ENCODE measurements at places on chromosomes 2 and 18. TPM values are rescaled to one million over a fixed set of nuclear protein-coding genes. Genes with fewer than 3 reads are reported as not detected.

MDH1B gene
- 1.4 TPM for total RNA-seq

HOXD9 gene
- total RNA-seq = 5.7 TPM

CHRNG gene
- not detected for total RNA-seq

RAB6C gene
- not detected for total RNA-seq

SERPINB11 gene
- not detected for total RNA-seq

LOXL3 gene
- total RNA-seq = 14.8 TPM

GYPC gene
- total RNA-seq = 164 TPM

All from mesangial cell (primary cell).